ENCODE measurements at places on chromosomes 7 and 10. TPM values are rescaled to one million over a fixed set of nuclear protein-coding genes. Genes with fewer than 3 reads are reported as not detected.

DNA sequence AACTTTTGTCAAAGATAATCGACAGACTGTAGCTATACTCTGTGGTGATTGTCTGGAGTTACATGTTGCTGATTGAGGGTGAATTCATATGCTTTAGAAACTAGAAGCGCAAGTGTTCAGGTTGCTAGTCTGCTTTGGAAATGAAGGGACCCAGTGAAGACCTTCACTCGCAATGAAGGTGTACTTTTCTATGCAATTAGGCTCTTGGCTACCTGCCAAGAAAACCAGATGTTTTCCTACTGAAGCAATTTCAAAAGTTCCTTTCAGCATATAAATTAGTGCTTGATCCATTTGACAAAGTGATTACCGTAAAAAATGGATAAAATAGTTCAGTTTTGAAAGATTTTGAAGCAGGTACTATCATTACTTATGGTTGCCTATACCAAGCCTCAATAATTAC is 10.0 kb upstream of the STK31 start:
- no peak for DNase-seq

DNA sequence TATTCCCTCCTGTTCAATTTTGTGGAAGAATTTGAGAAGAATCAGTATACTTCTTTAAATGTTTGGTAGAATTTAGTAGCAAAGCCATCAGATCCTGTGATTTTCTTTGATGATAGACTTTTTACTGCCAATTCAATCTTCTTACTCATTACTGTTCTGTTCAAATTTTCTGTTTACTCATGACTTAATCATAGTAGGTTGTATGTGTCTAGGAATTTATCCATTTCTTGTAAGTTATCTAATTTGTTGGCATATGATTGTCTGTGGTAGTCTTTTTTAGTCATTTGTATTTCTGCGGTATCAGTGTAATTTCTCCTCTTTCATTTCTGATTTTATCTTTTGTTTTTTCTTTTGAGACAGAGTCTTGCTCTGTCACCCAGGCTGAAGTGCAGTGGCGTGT is 87.4 kb downstream of the CCDC3 start:
- DNase-seq, result no peak

- DNase-seq, result no peak
These were observed at the start of gene PTPN12 for GRCh38 chr7:77537136-77537777. Gene PTPN12 (plus strand): TSS chr7:77537295. CDS start chr7:77537547, 252 bp downstream.

GRCh38 chr7:110861163-110861562 is 229.8 kb upstream of the LRRN3 start:
- DNase-seq, result no peak

- DNase-seq, result no peak
These were observed 572.6 kb downstream of the DNAJB6 start for GRCh38 chr7:157909370-157909769.

DNA sequence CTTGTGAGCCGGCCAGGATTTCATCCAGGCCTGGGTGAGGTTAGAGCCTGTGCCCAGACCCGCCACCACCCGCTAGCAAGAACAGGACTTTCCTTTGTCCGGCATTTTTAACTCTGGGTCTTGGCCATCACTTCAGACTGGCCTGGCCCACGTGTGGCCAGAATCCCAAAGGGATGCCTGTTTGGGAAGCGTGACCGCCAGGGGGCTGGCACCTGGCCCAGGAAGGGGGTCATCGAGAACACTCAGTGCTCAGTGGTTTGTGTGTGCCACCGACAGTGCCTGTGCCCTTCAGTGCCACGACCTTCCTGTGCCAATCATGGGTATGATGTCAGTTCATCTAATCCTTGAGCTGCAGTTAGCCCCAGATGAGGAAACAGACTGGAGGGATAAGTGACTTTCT is 85.0 kb downstream of the ZMIZ1 start:
- DNase-seq, result peak; percentile 75

DNA sequence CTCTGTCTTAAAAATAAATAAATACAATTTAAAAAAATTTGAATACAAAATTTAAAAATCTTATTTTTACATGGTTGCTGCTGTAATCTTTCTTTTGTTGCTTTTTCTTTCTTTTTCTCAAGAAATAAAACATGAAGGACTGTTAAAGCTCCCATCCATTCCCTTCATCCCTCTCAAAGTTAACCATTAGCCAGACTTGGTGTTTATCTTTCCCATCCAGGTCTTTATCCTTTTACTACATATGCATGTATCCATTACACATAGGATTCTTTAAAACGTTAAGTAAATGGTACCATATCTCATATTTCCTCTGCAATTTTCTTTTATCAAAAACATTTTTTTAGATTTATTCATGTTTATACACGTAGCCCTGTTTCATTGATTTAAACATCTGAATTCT is 70.1 kb downstream of the CREB3L2 start:
- no peak for DNase-seq

DNA sequence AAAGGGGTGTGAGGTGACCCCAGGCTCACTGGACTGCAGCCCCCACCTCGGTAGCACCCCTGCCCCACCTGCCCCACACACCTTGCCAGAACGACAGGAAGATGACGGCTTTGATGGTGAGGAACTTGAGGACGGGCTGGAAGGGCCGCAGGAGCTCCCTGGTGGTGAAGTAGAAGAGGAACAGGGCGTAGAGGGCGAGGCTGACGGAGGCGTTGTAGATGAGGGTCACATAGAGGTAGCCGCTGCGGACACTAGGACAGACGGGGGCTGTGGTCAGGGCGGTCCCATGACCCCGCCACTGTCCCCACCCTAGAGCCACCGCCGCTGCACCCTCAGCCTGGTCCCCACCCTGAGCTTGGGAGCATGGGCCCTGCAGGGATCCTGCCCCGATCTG is 7.6 kb downstream of the TMEM184A start:
- no peak for DNase-seq

DNA sequence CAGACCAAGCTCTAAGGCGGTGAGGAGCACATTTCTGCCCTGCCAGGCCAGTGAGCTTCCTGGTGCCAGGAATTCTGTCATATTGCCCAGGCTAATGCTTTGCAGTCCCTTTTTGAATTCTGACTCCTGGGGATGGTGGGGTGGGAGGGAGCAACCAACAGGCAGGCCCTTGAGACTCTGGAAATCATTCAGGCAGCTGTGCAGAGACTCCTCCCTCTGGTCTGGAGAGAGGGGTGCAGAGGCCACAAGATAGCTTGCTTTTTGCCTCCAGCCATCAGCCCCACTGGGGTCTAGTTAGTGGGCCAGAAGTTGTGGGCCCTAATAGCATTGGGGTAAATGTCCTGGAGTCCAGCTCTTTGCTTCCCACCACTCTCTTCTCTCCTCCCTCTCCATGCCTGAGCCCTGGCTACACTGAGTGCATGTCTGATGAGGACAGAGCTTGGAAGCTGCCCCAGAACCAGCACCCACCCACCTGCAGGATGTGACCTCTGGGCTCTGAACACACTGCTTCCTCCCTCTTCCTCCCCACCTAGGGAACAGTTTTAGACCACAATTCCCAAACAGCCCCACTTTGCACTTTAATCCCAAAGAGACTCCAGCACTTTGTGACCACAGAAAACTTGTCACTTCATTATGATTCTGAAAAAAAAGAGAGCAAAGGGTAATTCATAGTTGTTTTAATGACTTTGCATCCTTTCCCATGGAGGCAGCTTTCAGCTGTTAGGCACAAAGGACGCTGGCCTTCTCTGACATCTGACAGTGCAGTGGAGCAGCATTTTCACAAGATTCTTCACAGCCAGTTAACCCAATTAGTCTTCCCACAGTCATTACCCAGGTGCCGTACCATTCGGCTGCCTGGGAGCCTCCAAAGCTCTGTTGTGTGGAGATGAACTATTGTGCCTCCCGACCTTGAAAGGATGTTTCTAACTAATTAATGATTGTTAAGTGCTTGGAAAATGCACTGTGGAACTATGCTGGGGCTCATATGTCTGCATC is 262.5 kb downstream of the TRIL start:
- no peak for DNase-seq

DNA sequence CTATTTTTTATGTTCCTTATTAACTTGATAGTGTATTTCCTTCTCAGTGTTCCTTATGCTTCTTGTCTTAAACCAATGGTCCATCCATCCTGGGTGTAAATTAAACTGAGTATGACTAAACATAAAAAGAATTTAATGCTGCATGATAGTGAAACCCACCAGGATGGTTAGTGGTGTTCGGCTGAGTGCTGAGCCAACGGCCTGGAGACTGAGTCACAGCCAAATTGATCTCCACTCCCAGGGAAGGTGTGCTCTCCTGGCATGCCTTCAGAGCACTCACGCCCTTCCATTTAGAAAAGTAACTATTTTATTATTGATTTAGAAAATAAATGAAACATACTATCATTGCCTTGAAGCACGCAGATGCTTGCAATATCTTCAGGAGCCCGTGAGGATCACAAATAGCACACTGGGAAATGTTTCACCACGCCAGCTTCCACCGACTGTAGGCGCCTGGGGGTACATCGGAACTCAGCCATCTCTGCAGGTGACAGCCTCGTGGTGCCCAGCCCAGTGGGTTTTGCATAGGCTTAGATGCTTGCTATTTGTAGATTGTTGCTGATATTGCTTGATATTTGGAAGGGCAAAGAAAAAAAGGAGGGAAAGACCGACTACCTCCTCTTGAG is 40.0 kb upstream of the LOXL4 start:
- DNase-seq, result no peak

DNA sequence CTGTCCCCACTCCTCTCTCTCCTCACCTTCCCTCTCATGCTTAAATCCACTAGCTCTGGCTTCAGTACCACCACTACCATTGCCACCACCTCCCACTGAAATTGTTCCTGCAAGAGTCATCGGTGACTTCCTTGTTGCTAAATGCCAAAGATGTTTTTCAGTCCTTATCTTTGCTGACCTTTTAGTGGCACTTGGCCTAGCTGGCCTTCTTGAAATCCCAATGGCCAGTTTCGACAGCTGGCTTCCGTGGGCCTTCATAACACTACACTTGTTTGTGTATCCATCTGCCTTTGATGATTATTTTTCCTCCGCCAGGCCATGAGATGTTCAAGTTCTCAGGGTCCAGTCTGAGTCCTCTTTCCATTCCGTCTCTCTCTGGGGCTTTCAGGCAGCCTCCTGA is 118.2 kb upstream of the NANOS1 start:
- DNase-seq, result no peak

DNA sequence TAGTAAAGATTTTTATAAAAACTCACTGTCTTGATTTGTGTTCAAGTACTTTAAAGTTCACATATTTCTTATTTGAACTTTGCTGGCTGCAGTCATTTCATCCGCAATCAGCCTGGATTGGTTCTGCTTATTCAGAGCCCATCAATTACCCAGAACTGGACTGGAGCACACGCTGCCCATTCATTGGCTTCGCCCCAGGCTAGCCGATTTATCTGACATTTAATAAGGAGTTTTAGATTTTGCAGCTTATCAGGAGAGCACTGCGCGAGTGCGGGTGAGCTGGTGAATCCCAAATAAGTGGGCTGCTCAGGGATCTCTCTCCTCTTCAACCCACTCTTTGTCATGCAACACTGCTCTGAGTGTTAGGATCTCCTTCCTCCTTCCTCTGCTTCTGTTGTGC is 166.0 kb upstream of the GPR26 start:
- no peak for DNase-seq

- no peak for DNase-seq
These were observed 110.3 kb upstream of the STEAP1B start for GRCh38 chr7:22610263-22610662.

The CPA2 gene
- not detected for total RNA-seq

The FOXI2 gene
- not detected for total RNA-seq

Data from right lobe of liver (tissue), 6 donors.